NCI-H187 treated with DMSO at 0.1 percent for 48 hours (cell line): ENCODE measurements at places on chromosomes 1 and 21.

- DNase-seq: no peak
These were observed 382.9 kb upstream of the B3GALT2 start for GRCh38 chr1:193569096-193569982.

DNA sequence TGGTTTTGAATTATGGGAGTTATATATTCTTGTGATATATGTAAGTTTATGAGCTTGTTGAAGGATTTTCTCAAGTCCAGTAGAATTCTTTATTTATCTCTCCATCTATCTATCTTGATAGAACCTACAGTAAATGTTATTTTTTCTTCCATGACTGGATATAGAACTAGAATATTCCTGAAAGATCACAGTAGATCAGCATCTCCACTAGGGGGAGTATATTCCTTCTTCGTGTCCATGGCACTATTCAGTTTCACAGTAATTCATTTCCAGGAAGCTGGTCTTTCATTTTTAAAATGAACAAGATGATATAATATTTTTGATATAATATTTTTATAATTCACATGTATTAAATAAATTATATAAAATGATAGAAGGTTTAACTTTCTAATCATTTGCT lies 18.8 kb downstream of the TMPRSS15 start:
- DNase-seq: no peak

- no peak for DNase-seq
These were observed 85.4 kb upstream of the KAZN start for GRCh38 chr1:14513111-14513510.

- no peak for DNase-seq
These were observed 310.4 kb downstream of the RRAGC start for GRCh38 chr1:38549191-38549590.

DNA sequence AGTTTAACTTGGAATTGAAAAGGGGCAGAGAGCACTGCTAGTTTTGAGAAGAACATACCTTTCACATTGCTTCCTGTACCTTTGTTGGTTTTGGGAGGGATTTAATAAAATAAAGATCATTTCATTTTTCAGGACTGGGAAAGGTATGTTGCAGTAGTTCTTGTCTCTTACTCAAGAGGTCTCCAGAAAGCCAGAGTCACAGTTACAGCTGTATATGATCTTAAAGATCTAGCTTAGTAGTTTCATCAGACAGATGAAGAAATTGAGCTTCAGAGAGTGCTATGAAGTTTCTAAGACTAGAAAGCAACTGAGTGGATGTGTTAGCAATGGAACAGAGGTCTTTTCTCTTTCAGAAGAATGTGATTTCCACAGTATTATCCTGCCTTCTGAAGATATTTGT lies 1.0 kb downstream of the OR10K2 start:
- no peak for DNase-seq
